ENCODE measurements at places on chromosomes 1 and 21. TPM values are rescaled to one million over a fixed set of nuclear protein-coding genes. Genes with fewer than 3 reads are reported as not detected.

OR2T3 gene
- total RNA-seq = not detected

MIXL1 gene
- not detected for total RNA-seq

TMEM240 gene
- total RNA-seq = 1.5 TPM

TDRKH gene
- total RNA-seq = 2.0 TPM

ANKRD34A gene
- total RNA-seq = 0.28 TPM

FAM43B gene
- not detected for total RNA-seq

GPR157 gene
- total RNA-seq = 5.4 TPM

TFF3 gene
- total RNA-seq = not detected

RHCE gene
- total RNA-seq = 1.2 TPM

OLFML2B gene
- 1.2 TPM for total RNA-seq

KCNK2 gene
- 5.1 TPM for total RNA-seq

NUCKS1 gene
- total RNA-seq = 98.9 TPM

OPRD1 gene
- total RNA-seq = not detected

HPDL gene
- total RNA-seq = 0.56 TPM

SHISA4 gene
- total RNA-seq = 18.0 TPM

GJB4 gene
- total RNA-seq = under 0.01 TPM

OR2M3 gene
- total RNA-seq = not detected

SYCP1 gene
- total RNA-seq = not detected

SEMA4A gene
- total RNA-seq = 0.19 TPM

PADI1 gene
- 0.28 TPM for total RNA-seq

AKT3 gene
- total RNA-seq = 32.2 TPM

SPRR2E gene
- total RNA-seq = not detected

DNAH14 gene
- total RNA-seq = 8.5 TPM

LHX8 gene
- not detected for total RNA-seq

KANK4 gene
- total RNA-seq = not detected

PRMT6 gene
- 32.2 TPM for total RNA-seq

COL9A2 gene
- total RNA-seq = 0.38 TPM

MXRA8 gene
- 141 TPM for total RNA-seq

MYOM3 gene
- under 0.01 TPM for total RNA-seq

LIN28A gene
- not detected for total RNA-seq

SPRR2G gene
- total RNA-seq = not detected

SLAMF7 gene
- not detected for total RNA-seq

LRRC71 gene
- 0.56 TPM for total RNA-seq

PDZK1 gene
- 0.38 TPM for total RNA-seq

DFFA gene
- total RNA-seq = 54.1 TPM

CXADR gene
- 1.7 TPM for total RNA-seq

CTSK gene
- total RNA-seq = 24.2 TPM

OR2L3 gene
- total RNA-seq = not detected

NRIP1 gene
- 38.1 TPM for total RNA-seq

PDE9A gene
- 1.3 TPM for total RNA-seq

CLCA2 gene
- total RNA-seq = 1.7 TPM

ERVH48-1 gene
- under 0.01 TPM for total RNA-seq

RGSL1 gene
- not detected for total RNA-seq

CD48 gene
- not detected for total RNA-seq

TMPRSS2 gene
- total RNA-seq = not detected

CELA3B gene
- not detected for total RNA-seq

BGLAP gene
- total RNA-seq = 0.85 TPM

IFNLR1 gene
- under 0.01 TPM for total RNA-seq

LMX1A gene
- total RNA-seq = not detected

SLC1A7 gene
- 0.58 TPM for total RNA-seq

FAM72C gene
- total RNA-seq = 2.5 TPM

COL24A1 gene
- total RNA-seq = 0.56 TPM

DIPK1A gene
- total RNA-seq = 27.9 TPM

BNIPL gene
- total RNA-seq = 0.38 TPM

SPATA21 gene
- total RNA-seq = not detected

DYNLT5 gene
- 2.5 TPM for total RNA-seq

IKBKE gene
- 12.7 TPM for total RNA-seq
